Left colon (tissue), 2 donors: ENCODE measurements at places on chromosomes 12 and 14. TPM values are rescaled to one million over a fixed set of nuclear protein-coding genes. Genes with fewer than 3 reads are reported as not detected.

DNA sequence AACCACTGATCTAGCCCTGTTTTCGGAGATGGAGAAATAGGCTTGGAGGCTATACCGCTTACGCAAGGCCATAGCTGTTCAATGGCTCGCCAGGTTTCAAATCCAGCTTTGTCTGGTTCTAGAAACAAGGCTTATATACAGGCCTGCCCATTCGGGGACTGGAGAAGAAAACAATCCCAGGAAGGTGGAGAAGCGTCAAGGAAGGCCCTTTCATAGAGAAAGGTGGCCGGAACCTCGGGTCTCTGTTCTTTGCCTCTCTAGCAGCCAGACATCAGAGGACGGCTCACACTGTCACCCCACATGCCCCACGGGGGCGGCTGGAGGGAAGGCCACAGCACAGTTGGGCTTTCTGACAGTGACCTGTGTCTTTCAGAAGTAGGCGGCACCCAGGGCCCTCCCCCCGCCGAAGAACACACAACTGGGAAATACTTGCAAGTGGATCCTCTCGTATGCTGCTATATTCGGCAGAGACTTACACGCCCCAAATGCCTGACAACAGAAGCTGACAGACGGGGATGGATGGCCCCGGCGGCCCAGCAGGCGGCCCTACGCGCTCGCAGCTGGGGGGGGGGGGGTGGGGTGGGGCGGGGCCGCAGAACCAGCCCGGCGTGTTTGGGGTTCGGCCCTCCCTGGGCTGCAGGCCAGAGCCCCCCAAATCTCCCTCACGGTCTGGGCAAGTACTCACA, 4.5 kb upstream of the SETD1B start:
- peak; percentile 89 for DNase-seq

DNA sequence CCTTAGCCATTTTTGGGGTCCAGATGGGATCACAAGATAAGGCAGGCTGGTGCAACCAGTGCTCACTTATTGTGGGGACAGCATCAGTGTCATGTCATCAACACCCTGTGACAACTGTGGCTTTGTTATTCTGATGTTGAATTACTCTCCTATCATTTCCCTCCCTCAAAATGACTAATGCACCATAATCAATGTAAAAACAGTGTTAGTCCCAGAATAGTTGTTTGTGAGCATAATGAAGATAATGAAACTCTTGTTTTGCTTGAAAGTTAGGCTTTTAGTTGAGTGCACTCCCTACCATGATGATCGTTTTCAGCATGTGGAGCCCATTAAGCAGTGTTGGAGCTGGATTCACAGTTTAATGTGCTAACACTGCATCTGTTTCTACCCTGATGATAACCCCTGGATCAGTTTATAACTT, 151.4 kb downstream of the TMTC2 start:
- DNase-seq: no peak

DNA sequence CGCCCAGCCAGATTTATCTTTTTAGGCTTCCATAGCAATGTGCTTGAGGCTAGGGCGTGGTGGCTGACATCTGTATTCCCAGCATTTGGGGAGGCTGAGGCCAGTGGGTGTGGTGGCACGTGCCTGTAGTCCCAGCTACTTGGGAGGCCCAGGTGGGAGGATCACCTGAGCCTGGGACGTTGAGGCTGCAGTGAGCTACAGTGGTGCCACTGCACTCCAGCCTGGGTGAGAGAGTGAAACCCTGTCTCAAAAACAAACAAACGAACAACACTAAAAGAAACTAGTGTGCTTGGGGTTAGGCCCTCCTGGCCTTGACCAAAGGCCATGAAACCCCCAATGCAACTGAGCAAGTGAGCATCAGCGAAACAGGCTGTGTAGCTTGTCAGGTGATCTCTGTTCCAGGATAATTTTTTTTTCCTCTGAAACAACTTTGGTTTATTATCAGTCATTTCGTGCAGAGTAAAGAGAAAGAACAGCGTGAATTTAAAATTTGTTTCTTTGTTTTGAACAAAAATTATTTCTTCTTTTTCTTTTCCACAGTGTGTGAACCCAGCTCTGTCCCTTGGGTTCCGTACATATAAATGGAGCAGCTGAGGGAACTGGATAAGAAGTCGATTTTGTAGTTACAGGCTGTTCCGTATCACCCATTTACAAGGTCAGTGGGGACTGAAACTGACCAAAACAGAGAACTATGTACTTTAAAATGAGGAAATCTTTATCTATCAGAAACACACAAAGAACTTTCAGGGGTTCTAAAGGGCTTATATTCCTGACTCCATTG, 8.8 kb upstream of the TUBA1C start:
- no peak for DNase-seq

The PIANP gene
- 0.52 TPM for total RNA-seq

DNA sequence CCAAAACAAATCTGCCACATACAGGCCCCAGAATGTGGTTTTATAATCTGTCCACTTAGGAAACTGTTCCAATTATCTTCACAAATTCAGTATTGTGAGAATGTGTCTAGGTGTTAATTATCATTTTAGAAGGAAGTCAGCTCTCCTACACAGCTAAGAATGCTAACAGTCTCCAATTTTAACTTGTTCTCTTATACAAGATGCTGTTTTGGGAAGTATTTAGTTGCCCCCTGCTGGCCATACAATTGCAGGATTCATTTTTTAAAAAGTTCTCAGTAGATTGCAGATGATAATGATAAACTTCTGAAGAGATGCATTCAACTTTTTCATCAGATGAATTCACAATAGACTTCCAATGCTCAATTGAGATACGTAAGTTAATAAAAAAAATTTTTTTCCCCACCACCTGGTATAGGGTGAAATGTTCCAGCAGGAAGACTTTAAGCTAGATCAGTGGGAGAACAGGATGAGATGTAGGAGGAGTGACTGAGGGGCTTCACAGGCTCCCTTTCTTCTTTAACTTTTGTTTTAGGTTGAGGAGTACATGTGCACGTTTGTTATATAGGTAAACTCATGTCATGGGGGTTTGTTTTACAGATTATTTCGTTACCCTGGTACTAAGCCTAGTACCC, 27.3 kb upstream of the OSBPL8 start:
- no peak for DNase-seq

- DNase-seq: no peak
Measured at GRCh38 chr14:59268858-59269257, 80.4 kb downstream of the DAAM1 start.

The TGFB3 gene
- total RNA-seq: 4.5 TPM

DNA sequence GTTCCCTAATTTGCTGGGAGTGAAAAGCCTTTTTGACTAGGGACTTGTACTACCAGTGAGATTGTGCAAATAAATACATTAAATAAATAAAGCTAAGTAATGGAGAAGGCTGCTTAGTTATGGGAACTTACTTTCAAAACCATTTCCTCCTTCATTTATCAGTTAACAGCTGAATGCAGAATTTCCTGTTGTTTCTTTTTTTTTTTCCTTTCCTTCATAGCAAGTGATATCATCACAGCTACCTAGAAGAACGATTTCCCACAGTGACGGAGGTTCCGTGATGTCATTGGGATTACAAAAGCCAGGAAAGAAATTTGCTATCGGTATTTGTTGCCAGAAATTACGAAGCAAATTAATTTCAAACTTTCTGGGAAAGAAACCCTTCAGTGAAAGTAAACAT, 42.1 kb upstream of the SOCS2 start:
- no peak for DNase-seq

DNA sequence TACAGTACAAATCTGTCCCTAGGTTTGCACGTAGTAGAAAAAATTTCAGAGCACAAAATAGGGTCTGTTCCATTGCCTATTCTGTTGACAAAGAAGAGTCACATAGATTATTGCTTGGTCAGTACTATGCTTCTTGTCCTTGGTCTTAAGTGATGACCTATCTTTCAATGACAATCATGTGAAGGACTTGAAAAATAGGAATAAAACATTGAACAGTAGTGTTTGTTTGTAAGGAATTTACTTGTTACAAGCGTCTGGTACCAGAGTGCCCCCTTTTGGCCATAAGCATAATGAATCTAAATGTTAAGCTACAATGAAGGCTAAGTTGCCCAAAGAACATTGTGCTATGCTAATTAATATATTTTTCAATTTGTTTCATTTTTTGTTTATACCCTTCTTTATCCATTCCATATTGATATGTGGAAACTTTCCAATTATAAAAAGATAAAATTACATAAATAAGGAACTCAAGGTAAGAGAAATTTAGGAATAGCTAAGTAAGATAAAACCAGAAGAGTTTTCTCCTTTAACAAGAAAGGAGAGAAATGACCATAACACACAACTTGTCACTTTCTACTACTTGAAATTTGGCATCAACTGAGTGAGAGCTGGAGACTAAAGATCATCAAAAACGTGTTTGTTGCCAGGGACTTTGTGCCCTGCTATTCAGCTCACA, 204.7 kb downstream of the EPS8 start:
- no peak for DNase-seq

The SMIM41 gene
- total RNA-seq: 0.31 TPM

- no peak for DNase-seq
Measured at GRCh38 chr12:31594681-31595080, 3.7 kb upstream of the DENND5B start.

The LHX5 gene
- total RNA-seq: not detected

GRCh38 chr12:3000548-3001275, 41.5 kb downstream of the TEAD4 start:
- no peak for DNase-seq

The SYNDIG1L gene
- total RNA-seq: not detected

DNA sequence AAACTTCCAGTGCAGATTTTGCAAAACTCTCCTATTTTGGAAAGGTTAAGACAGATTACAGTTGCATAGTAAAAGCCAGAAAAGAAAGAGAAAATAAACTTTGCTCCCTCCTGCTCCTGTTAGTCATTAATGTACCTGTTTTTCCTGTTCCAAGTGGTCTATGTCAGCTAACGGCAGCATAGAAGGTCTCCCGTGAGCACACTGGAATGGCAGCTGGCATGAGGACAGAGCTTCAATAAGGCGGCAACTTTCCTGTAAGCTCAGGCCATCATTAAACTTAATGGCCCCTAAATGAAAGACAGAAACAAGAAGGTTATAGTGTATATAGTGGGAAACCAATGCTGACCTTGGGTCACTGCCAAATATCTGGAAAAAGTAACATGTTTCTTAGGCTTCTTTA, 16.0 kb downstream of the EIF2B2 start:
- DNase-seq: peak; percentile 25

GRCh38 chr14:32564596-32564995, 235.5 kb downstream of the AKAP6 start:
- no peak for DNase-seq

GRCh38 chr14:65237941-65238340, 135.6 kb upstream of the MAX start:
- DNase-seq: no peak

DNA sequence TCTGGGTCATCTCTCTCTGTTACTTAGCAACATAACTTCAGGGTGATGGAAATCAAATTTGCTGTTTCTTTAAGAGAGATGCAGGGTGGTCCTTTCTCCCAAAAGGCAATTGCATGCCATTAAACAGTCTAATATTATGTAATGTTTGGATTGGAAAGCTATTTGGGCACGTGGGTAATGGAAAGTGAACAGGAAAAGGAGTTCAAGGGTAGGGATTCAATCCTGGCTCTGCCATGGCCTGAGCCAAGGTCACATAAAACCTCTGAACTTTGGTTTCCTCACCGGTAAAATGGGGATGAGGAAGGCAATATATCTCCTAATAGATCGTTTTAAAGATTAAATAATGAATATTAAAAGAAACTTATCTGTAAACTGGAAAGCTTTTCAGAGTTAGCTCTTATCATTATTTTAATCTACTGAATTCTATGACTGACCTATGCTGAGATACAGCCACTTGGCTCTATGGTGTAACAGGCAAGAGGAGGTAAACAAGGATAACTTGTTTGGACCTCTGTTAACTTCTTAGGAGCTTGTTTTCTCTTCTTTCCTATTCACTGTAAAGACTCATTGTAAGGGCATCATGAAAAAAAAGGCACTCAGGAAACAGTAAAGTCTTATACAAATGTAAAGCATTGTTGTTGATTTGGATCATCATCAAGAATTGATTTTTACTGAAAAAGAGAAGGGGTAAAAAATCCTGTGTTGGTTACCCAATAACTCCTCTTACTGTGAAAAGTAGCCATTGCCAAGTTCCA, 55.7 kb upstream of the OVCH1 start:
- DNase-seq: no peak
